ENCODE measurements at places on chromosomes 13 and 19.

- no peak for DNase-seq
Measured at GRCh38 chr19:32189956-32190706, 155.3 kb upstream of the ZNF507 start.

- DNase-seq: no peak
Measured at GRCh38 chr13:73901324-73902068, 232.7 kb downstream of the KLF12 start.

DNA sequence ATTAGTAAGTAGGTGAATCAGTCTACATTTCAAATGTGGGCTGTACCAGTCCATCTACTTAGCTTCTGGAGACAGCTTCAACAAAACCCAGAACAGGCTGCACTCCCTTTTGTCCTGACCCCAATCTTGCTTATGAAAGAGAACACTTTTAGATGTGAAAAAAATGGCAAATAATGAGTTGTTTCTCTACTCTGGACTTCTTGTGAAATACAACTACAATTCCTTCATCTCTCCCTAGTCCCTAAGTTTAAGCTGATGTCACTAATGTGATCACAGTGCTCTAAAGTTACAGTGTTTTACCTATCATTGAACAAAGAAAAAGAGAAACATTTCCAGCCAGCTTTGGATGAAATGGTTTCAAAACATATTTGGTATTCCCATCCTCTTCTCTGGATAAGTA lies 183.9 kb downstream of the LHFPL6 start:
- DNase-seq: no peak

- no peak for DNase-seq
Measured at GRCh38 chr13:51167393-51168191, 54.6 kb upstream of the FAM124A start.

DNA sequence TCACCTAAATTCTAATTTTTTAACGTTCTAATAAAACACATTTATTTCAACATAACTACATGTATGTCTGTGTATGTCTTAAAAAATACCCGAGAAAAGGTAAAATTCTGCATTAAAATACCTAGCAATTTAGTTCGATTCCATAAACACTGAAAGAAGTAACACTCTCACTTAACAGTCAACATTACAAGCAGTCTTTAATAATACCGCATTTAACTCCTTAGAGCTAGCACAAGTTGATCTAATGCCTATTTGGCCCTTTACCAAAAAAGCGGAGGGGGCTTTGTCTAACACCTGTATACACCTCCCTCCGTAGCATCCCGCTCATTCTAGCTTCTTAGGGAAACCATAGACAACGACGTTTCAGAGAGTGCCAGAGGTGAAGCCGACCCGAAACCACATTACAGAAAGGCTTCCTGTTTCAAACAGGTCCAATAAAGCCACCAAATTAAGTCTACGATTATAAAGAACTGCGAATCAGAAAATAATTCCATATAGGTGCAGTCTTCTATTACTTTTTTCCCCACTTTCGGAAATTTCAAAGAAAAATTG lies 1.2 kb downstream of the SPART start:
- peak; percentile 13 for DNase-seq

DNA sequence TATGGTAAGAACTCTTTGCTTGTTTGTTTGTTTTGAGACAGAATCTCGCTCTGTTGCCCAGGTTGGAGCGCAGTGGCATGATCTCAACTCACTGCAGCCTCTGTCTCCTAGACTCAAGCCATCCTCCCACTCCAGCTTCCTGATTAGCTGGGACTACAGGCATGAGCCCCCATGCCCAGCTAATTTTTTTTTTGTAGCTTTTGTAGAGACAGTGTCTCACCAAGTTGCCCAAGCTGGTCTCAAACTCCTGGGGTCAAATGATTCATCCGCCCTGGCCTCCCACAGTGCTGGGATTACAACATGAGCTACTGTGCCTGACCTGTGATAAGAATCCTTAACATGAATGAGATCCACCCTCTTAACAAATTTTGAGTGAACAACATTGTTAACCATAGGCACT lies 183.9 kb upstream of the TSHZ3 start:
- DNase-seq: no peak

- DNase-seq: peak; percentile 61
Measured at GRCh38 chr19:17289489-17289888, 7.8 kb downstream of the ANKLE1 start.

DNA sequence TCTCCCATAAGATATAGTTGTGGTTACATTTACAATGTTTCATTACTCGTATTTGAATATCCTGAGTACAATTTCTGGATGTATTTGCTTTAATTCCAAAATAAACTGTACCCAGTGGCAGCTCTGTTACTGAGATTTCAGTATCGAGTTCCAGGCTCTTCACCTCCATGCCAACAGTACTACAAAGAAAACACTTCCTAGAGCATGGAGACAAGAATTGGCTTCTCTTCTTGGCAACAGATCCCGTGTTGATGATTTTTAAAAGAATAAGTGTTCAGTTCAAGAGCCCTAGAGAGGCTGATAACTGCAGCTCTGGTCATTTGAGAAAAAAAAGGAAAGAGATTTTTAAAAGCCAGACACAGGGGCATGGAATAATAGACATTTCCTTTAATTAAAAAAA lies 302.8 kb downstream of the EFNB2 start:
- DNase-seq: no peak

GRCh38 chr19:53853707-53854106 lies 14.0 kb upstream of the MYADM start:
- no peak for DNase-seq

GRCh38 chr19:51690454-51691073 lies 2.6 kb upstream of the SPACA6 start:
- DNase-seq: peak; percentile 27

- DNase-seq: no peak
Measured at GRCh38 chr13:95352486-95352885, 51.2 kb upstream of the ABCC4 start.

Data from kidney capillary endothelial cell (primary cell).